Upper lobe of right lung (tissue), 1 donor: ENCODE measurements at places on chromosomes 6 and 20. TPM values are rescaled to one million over a fixed set of nuclear protein-coding genes. Genes with fewer than 3 reads are reported as not detected.

DNA sequence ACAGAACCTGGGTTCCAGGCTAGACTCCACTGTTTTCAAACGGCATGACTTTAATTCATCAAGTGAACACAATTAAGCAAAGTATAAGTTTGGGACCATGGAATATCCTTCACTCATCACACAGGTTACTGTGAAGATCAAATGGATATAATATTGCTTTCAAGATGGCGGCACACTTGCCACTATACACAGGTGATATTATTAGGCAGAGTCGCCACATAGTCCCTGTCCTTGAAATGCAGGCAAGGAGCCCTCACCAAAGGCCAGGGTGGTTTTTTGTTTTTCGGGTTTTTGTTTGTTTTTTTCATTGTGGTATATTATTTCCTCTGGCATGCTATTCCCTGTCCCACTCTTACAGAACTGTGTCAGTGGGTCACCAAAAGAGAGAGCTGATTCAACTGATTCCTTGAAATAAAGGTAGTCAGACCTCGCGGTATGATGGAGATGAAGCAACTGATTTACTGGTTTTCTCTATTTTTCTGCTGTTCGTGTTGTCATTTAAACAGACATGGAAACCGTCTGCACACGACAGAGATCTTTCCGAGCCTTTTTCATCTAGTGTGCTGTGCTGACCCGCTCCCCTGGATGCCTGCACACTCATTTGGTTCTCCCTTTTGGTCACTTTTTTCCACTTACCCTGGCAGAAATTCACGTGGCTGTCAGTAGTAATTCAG is 29.7 kb downstream of the MYB start:
- DNase-seq = no peak

- no peak for DNase-seq
These were observed 916 bp downstream of the PABPC1L start for GRCh38 chr20:44910690-44911262.

The FNDC11 gene
- 0.32 TPM for total RNA-seq

DNA sequence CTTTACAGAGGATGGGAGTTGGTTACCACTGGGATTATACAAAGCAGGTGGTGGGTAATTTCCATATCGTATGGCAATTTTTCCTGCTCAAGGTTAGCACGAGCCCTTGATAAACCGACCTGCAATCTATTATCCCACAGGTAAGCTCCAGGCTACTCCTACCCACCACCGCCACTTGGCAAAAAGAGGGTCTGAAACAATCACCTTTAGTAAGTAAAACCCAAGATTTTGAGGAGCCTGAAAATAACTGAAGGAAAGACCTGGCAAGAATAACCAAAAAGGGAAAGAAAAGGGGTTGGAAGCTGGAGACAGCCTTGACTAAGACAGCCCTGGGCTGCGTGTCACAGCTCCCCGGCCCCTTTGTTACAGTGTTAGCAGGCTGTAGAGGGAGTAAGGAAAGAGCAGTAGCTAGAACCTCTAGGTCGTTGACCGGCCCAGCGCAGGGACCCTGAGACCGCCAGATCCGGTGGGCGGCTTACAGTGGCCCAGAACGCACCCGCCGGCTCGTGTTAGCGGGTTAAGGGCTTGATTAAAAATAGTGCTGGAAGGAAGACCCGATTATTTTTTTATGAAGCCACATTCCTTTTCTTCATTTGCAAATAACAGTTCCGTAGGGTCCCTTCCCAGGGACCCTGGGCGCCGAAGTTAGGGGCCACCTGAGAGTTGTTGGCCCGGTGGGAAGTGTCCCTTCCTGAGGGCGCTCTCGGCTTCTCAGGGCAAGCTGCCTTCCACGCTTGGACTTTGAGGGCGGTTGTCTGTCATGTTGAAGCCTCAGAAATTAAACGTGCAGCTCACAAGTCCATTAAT is 30.5 kb downstream of the TFAP2B start:
- DNase-seq = no peak

GRCh38 chr6:53301801-53302537 is 46.8 kb downstream of the ELOVL5 start:
- no peak for DNase-seq

DNA sequence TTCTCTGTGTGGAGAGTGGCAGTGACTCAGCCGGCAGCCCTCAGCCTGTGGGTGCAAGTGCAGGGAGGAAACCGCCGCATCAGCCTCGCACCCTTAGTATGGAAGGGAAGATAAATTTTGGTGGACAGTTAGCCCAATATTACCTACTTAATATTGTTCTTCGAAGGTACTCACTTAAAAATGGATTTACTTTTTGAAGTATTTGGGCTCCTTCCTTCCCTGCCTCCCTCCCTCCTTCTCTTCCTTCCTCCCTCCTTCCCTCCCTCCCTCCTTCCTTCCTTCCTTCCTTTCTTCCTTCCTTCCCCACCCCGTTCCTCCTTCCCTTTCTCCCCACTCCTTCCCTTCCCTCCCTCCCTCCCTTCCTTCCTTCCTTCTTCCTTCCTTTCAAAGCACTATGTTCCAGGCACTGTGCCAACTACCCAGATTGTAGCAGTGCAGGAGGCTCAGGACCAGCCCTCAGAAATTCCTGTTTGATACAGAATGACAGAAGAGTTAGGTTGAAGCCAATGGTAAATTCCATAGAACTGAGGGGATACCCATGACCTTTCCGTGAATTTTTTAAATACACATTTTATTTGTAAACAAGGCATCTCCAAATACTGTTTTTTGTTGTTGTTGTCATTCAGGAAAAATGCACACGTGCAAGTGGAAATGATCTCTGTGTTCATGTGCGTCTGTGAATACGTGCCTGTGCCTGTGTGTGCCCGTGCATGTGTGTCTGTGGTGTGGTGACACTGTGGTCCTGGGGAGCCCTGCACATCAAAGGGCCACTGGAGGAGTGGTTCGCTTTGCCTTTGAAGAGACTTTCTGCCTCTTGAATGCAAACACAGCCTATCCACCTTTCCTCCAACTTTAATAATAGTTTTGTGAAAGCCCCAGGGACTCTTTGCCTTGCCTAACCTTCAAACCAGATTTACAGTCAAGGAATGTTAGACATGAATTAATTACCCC is 141.7 kb downstream of the EDN3 start:
- DNase-seq = no peak

DNA sequence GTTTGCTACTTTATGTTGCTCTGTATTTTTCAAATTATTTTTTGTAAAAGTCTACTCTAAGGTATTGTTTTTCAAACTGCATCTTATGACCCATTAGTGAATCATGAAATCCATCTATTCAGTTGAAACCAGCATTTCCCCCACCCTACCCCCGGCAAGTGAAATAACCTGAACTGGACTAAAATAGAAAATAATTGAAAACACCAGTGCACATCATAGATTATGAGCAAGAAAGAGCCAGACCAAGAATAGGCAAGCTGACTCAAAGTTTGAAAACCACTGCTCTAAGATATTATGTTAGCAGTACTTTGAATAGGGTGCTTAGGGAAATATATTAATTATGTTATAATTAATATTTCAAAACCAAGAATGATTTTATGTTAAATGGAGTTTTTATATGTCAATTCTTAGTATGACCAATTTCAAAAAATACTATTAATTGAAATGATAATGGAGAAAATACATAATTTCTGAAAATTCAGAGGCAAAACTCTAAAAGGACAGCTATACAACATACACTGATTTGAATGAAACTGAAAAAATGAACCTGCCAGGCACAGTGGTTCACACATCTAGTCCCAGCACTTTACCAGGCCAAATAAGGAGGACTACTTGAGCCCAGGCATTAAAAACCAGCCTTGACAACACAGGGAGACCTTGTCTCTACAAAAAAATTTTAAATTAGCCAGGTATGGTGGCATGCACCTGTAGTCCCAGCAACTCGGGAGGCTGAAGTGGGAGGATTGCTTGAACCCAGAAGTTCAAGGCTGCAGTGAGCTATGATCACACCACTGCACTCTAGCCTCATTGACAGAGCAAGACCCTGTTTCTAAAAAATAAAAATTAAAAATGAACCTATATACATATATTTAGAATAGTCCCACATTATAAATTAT is 112.0 kb downstream of the CDK19 start:
- no peak for DNase-seq

The SNAP25 gene
- total RNA-seq = 1.9 TPM

- DNase-seq = no peak
These were observed at the start of gene SLC17A2 for GRCh38 chr6:25930532-25931410. SLC17A2 (minus strand) TSS chr6:25930691; CDS start chr6:25925796, 4,895 bp downstream.

- peak; percentile 70 for DNase-seq
These were observed 117.9 kb downstream of the GMDS start for GRCh38 chr6:2127484-2127911.

The MAP7 gene
- 23.2 TPM for total RNA-seq
